ENCODE measurements at places on chromosomes 7 and 10.

DNA sequence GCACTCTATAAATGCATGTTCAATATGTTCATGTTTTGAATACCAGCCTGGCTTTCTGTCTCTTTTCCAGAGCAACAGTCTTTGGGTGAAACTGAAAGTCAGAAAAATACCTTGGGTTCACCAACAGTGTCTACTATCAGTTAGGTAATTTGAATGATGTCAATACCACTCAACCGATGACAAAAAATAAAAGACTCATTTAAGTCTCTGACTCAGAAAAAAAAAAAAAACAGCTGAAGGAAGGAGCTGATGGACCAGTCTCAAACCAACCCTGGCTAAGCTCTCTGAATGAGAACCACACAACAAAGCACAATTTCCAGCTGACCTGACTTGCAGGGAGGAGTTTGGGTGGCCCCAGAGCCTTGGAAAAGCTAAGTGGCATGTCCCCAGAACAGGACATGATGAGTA is 42.5 kb downstream of the ABLIM1 start:
- no peak for DNase-seq

DNA sequence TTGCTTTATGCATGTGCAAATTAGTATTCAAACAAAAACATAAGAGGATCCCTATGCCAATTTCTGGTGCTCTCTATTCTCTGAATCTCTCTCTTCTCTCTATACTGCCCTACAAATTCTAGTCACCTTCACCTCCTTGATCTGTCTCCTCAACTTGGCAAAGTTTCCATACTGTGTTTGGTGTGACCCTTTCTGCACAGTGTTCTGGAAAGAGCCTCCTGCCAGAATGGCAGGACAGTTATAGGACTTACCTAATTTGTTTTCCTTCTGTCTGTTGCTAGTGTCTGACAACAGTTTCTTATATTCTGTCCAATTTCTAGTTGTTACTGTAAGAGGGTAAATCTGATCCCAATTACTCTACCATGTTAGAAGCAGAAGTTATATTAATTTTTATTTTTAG is 34.3 kb downstream of the MAPK8 start:
- DNase-seq: no peak

DNA sequence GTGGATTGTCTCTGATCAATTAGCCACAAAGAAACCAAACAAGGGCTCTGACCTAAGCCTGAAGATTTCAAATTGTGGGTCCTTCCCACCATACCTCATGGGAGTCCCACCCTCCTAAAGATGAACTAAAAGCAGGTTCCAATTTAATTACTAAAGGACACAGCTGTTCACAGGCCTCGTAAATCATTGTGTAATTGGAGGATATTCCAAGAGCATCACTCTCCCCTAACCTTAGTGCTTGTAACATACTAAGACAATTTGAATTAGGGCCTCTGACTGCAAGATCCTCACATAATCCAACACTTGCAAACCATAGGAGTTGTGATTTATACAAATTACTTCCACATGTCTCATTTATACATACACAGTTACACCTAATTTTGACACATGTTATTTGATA is 44.4 kb downstream of the FOXI2 start:
- DNase-seq: no peak

- no peak for DNase-seq
These were observed 651.1 kb downstream of the SORCS1 start for GRCh38 chr10:106513352-106513771.

DNA sequence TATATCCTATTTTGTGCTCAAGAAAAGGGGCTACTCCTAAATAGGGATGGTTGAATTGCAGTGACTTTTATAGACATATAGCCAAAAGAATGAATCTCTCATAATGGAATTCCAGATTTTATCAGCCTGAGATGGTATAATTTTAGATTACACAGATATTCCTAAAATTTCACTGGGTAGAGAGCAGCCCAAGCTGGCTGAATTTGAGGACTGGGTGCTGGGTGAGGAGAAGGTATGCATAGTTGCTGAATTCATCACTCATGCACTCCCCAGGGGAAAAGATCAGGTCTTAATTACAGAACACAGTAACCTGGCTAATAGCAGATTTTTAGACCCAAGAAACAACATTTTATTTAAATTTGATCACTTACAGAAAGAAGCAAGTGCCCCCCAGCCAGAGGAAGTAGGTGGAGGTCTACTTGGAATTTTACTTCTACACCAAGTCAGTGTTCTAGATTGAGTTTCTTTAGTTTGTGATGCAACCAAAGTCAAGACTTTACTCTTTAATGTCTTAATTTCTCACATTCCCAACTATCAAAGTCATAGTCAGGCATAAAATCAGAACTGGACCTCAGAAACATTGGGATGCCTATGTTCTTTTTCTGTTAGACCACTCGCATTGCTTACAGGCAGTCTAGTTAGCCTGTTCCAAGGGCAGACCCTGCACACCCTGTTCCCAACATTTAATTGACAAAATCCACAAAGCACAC is 337.4 kb upstream of the PODXL start:
- no peak for DNase-seq

DNA sequence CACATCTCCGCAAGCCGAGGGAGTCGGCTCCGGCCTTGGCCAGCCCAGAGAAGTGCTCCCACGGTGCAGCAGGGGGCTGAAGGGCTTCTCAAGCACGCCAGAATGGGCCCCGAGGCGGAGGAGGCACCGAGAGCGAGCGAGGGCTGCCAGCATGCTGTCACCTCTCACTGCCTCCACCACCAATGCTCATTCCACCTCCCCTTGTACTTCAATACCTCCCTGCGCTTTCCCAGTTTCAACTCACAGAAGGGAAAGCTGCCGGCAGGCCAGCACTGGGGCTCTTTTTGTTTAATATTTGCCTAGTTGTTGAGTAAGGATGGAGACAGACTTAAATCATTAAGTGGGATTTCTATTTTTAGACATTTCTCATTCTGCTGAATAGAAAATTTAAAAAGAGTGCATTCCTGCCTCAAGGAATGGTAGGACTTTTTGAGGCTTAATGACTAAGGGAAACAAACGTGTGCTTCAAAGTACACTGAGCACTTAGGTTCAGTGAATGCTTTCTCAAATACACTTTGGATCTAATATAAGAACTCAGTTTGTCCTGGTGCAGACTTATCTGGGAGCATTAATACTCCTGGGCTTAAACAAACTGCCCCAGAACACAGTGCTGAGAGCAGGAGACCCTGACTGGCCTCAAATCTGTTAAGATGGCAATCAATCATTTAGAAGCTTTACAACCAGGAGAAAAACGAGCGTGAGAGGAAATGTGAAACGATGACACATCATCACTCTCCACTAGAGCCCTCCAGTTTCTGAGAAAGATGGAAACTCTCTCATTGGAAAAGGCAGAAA is 131.2 kb downstream of the RALA start:
- no peak for DNase-seq

DNA sequence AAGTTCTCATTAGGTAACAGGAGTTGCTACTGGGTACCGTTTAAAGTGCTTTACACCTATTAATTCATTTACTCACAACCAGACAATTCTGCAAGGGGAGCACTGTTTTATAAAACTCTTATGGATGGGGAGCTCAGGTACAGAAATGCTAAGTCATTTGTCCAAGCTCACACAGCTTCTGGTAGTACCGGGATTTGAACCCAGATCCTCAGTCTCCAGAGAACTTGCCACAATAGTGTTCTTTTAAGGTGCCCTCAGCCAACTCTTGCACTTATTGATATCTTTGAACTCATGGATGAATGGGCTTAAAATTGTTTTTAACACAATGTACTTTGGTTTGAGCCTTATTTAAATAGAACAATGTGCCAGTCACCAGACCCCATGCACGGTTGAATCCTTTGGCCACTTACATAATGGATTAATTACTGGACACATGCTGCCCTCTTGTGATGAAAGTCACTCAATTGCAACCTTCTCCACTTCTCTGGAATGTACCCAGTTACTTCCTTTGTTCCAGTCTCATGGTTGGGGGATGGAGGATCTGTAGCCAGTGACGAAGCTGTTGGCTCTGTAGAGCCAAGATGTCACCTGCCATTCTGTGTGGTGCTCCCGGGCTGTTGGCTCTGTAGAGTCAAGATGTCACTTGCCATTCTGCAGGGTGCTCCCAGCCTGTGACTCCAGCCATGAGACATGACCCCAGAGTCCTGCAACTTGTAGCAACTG is 65.6 kb downstream of the NOD1 start:
- DNase-seq: peak; percentile 53

DNA sequence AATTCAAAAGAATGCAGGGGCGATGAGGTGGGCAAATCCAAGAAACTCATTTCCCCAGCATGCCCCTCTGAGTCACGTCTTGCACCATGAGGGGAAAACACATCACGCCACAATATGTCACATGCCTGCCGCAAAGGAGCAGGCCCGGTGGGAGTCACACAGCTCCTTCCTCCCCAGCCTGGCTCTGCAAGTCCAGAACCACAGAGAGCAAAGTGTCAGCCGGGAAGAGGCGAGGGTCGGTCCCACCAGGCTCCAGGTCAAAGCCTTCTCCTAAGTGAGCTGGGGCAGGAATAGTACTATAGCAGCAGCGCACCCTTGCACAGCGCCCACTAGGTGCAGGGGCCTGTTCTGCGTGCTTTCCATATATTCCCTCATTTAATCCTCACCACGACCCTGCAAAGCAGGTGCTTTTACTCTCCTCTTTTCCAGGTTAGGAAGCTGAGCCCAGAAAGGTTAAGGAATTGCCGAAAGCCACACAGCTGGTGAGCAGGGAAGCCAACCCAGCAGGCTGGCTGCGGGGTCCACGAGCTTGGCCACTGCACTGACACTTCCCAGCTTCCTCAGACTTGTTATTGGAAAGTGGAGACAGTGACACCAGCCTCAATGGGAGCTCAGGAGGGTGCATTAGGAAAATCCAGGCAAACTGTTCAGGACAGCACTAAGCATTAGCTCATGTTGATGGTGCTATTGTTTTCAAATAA is 94.0 kb upstream of the ZMIZ1 start:
- DNase-seq: peak; percentile 41

GRCh38 chr10:66538371-66538770 is 387.5 kb upstream of the LRRTM3 start:
- DNase-seq: no peak

- no peak for DNase-seq
These were observed 6.0 kb downstream of the ZNF12 start for GRCh38 chr7:6700793-6701192.

DNA sequence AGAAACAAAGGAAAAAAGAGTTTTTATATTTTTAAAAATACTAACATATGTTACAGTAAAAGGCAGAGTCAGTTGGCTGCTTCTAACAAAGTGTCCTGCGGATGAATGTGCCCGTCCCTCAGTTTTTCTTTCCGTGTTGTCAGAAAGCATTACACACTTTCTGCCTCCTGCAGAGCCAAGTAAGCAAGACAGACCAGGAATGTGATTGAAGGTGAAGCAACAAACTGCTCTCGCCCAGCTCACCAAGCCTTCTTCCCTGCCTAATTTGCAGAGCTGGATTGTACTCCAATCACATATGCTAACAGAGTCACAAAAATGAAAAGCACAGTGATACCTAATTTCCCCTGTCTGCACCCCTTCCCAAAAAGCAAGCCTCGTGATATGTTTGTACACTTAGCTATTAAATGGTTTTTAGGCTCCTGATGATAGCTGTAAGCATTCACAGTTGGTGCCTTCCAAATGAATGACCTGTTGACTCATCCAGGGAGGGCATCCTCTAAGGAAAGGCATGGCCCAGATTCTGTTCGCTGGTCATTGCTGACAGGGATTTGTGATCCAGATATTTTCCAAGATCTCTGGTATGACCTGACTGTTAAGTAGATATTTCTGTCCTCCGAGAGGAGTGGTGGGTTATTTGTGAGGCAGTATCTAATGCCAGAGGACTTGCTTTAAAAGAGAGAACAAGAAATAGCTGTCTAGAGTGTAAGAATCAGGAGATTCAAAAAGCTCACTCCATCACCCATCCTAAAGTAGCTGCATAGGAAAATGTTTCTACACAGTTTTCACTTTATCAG is 187.3 kb upstream of the PLXDC2 start:
- DNase-seq: peak; percentile 31

DNA sequence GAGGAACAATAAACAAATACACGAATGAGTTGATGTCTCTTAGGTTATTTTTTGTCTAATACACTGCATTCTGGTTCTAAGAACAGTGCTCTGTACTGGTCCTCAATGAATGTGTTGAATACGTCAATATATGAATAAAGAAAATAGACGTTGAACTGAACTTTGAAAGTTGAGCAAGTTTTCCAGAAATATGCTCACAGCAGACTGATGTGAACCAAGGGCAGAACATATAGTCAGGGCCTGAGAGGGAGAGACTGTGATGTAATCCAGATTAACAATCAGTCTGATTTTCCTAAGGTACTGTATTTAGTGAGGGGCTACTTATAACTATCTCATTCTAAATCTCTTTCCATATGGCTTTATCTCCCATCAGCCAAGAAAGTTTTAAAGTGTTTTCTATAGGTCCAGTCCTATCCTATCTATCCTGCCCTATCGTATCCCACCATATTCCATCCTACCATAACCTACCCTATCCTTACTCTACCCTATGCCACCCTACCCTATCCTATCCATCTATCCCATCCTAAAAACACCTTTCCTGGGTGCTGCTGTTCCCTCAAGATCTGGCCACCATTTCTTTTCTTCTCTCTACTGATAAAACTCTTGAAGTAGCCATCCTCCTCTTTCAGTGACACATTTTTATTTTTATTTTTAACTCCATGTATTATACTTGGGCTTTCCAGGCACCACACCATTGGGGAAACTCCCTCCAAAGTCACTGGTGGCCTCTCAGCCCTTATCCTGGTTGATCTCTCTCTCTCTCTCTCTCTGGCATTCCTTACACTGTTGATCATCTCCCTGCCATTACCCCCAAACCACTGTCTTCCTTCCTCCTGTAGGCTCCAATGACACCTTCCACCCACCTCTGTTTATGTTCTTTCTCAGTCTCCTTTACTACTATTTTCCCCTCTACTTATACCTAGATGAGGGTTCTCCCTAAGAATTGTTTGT is 212.3 kb upstream of the SLC26A5 start:
- no peak for DNase-seq

- peak; percentile 70 for DNase-seq
These were observed 4.2 kb downstream of the SMARCD3 start for GRCh38 chr7:151244196-151244840.

GRCh38 chr10:101693978-101694673 is 844 bp downstream of the FBXW4 start:
- DNase-seq: peak; percentile 61

GRCh38 chr7:158266426-158266816 is 321.2 kb downstream of the PTPRN2 start:
- no peak for DNase-seq

GRCh38 chr7:138355254-138355653 is 104.8 kb upstream of the TRIM24 start:
- no peak for DNase-seq

DNA sequence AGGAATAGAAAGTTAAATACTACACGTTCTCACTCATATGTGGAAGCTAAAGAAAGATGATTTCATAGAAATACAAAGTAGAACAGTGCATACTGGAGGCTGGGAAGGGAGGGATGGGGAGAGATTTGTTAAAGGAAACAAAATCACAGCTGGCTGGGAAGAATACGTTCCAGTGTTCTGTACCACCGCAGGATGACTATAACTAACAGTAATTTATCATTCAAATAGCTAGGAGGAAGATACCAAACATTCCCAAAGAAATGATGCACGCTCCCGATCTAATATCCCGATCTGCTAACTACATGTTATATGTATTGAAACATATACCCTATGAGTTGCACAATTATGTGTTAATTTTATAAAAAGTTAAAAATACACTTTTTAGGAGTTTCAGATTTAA is 162.3 kb downstream of the ZMYND11 start:
- DNase-seq: no peak
